Stimulated activated CD4-positive, alpha-beta T cell treated with anti-CD3 and anti-CD28 coated beads, Interleukin-4, amount 100 ng/mL, for 4 hours (primary cell): ENCODE measurements at places on chromosomes 4 and X.

DNA sequence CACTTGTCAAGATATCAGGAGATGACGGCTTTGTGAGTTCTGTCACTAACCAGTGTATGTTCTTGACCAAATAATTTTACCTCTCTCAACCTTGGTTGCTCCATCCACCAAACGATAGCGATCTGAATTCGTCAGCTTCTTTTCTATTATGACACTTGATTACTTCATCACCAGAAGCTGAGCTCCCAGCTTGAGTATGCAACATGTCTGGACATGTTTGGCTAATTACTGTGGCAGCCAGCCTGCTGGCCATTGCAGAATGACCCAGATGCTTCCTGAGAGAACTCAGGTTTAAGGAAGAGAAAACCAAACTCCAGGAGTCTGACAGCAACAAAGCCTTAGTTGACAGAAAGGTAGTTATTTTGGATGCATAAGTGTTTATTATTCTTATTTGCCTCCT, 46.4 kb upstream of the PARM1 start:
- no peak for DNase-seq

DNA sequence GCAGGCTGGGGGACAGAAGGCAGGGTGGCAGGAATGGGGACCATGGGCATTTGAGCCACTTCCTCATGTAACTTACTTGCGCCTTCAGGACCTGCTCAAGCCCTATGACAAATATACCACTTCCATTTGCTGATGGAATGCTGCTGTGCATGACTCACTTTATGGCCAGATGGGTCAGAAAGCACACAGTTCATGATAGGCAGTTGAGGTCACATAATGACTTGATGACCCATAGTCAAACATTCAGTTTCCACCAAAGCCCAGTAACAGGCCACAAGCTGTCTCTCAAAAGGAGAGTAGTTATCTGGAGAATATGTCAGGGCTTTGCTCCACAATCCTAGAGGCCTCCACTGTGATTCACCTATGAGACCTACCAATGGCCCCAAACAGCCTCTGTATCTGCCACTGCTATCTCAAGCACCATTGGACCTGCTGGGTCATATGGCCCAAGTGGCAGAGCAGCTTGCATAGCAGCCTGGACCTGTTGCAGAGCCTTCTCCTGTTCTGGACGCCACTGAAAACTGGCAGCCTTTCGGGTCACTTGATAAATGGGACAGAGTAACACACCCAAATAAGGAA, 5.3 kb upstream of the PAPSS1 start:
- no peak for DNase-seq

DNA sequence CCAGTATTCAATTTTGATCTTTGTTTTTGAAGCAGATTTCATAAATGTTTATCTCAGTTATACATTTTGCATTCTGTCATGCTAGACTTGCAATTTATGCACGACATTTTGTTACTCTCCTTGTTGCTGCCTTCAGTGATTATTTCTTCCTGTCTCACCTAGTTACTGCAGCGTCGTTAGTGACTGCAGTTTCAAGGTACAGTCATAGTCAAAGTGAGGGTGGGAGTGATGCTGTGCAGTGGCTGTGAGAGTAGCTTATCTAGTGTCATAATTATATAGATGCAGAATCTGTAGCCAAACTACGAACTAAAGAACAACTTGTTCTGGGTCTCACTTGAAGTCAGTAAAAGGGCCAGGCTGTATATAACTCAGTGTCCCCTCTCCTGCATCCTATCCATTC, 69.8 kb downstream of the GPR101 start:
- DNase-seq = no peak

GRCh38 chr4:14835708-14836425, 166.4 kb upstream of the CPEB2 start:
- DNase-seq = no peak

- no peak for DNase-seq
Measured at GRCh38 chrX:50100188-50100587, 100.6 kb downstream of the AKAP4 start.

DNA sequence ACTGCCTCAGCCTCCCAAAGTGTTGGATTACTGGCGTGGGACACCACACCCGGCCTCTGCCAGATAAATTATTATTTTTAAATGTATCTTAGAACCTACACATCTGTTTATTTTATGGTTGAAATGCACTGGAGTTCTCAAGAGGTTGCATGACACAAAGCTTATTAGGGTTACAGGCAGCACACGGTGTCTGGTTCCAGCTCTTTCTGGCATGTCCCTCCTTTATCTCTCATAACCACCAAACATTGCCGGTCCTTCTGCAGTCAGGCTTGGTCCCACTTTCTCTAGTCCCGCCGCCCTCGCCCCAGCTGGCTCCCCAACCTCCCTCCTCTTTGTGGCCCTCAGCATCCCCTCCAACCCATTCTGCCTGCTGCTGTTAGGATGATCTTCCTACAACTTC, 39.7 kb upstream of the SPRY1 start:
- no peak for DNase-seq

DNA sequence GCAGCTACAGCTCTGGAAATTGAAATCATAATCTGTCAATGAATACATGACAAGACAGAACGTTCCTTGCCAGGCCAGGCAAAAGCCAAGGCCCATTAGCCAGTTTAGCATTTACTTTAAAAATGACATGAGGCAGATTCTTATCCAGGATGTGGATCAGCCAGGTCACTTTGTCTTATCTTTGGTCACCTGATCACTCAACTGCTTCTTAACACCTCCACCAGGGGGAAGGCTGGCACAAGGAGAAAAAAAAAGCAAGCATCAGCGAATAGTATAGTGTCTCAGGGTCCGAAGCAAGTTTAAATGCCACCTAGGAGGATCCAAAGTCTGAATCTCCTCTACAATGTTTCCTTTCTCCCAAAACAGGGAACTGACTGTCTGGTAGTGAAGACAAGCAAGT, 18.8 kb downstream of the ATP1B4 start:
- no peak for DNase-seq

GRCh38 chr4:175062183-175062592, 144.0 kb downstream of the ADAM29 start:
- no peak for DNase-seq
